Muscle of arm (tissue), 14 donors: ENCODE measurements at places on chromosomes 12 and 14.

- DNase-seq: no peak
Observed at GRCh38 chr14:80988735-80989429, 33.5 kb downstream of the TSHR start.

DNA sequence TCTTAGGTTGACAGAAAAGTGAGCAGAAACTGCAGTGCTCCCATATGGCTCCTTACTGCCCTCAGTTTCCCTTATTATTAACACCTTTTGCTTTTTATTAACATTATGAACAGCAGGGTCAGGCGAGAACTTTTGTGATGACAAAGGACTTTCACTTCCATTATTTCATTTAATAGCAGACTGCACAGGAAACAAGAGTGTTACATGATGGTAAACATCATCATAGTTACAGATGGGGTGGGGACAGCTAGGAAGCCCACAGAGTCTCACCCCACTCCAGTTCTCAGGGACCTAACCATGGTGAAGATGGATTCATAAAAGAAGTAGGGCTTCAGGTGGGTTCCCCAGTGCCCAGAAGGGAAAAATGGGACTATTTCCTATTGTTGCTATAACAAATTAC is 110.1 kb upstream of the PELI2 start:
- DNase-seq: no peak

DNA sequence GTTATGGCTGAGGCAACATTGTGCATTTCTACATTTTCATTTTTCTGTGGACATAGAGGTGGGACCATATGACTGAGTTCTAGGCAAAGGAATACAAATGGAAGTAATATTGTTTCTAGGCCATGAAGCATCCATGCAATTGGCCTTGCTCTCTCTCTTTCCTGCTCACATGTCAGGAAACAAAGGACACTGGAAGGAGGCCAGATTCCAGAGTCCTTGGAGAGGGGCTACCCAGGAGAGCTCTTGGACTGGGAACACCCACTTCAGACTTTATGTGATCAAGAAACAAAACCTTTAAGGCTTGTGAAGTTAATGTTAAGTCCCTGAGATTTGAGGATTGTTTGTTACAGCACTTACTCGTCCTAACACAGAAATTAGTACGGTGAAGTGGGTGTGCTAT is 32.8 kb downstream of the PDZRN4 start:
- no peak for DNase-seq

- DNase-seq: peak; percentile 49
Observed at GRCh38 chr12:127822809-127823411, 444.1 kb upstream of the TMEM132C start.

- DNase-seq: no peak
Observed at GRCh38 chr12:102349079-102349478, 131.3 kb downstream of the IGF1 start.

- DNase-seq: no peak
Observed at GRCh38 chr14:23433457-23433856, 2.0 kb downstream of the MYH7 start.

GRCh38 chr12:130357241-130357640 is 19.6 kb downstream of the PIWIL1 start:
- no peak for DNase-seq

- DNase-seq: no peak
Observed at GRCh38 chr12:113796852-113797534, 169.1 kb downstream of the RBM19 start.

DNA sequence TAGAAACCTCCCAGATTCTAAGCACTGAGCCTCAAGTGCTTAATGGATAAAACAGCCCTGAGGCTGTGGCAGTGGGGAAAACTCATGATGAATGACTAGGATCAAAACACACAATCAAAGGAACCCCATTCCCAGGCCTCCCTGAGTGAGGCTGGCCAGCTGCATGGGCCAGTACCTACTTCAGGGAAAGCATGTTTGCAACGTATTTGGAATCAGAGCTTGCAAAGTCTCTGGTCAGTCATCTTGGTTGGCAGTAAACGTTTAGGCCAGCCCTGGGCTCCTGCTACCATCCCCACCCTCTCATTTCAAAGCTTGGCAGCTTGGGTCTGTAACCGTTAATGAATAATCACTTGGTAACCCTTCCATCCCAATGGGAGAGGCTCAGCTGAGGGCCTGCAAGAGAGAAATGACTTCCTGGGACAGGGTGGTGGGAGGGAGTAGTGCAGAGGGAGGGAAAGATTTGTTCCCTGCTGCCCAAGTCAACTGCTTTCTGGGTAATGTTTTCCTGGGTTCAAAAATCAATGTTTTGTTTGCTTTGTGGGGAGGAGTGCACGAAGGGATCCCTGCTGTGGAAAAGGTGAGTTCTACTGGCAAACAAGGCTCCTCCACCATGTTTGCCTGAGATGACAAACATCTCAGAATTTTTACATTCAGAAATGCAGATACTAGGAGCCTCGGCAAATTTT is 2.0 kb upstream of the RNASE8 start:
- peak; percentile 21 for DNase-seq

DNA sequence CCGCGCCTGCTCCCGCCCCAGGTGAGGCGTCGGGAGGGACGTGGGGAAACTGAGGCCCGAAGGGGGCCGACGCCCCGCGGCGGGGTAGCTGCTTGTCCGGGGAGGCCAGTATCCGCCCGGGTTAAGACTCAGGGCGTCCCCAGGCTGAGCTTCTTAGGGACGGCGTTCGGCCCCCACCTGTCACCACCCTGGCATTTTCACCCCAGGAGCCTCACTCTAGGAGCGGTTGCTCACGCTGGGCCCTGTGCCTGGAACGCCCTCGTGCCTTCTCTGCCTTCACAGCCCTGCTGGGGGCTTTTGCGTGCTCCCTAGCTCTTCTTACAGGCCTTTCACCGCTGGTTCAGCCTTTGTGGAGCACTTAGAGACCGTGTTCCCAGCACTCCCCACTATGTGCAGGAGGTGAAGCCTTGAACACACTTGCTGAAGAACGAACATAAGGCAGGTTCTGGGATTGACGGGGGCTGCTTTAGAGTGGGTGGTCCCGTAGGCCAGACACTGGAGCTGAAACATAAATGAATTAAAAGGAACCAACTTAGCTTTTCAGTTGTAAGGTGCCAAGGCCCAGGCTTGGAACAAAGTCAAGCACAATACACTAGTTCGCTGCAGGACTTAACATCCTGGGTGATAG is 601 bp downstream of the ZNF839 start:
- DNase-seq: peak; percentile 52

DNA sequence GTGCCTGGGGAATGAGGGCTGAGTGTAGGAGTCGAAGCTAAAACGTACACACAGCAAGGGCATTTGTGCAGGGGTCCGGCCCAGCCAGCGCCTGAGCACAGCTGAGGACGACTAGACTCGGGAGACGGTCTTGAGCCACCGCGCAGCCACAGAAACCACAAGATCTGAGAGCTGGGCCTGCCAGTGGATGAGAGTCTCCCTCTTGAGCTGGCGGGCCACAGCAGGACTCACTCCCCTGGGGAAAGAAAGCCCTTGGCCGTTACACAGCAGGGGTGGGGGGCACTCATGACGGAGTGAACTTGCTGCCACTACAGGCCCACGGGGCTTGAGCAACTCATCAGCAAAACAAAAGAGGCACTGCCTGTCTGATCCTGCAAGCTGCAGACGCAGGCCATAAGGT is 23.0 kb downstream of the STX2 start:
- no peak for DNase-seq

DNA sequence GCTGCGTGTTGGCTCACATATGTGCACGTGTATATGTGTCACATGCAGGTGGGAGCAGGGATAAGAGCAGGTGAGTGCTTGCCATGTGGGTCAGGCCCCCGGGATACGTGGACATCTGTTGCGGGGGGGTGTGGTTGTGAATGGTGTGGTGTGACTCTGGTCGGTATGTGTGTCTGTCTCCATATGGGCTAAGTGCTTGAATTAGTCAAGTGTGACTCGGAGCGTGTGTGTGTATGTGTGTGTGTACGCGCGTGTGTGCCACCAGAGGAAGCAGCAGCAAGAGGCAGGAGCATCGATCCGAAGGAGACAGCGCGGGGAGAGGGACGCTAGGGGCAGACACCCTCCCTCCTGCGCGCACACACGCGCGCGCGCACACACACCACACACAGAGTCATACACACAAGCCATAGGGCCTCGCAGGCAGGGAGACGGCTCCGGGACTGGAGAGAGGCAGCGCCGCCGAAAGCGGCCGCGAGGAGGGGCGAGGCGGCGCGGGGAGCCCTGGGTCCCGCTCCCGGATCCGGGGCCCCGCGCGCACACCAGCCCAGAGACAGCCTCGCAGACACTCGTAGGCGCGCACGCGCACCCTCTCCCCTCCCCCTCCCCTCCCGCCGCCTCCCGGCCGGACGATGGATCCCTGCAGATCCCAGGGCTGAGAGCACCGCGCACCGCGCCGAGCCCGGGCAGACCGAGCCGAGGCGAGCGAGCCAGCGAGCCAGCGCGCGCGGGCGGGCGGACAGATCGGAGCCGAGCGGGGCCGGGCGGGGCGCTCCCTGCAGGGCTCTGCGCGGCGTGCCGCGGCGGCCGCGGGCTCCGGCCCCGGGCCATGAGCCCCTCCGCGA is at the start of gene ASIC1:
Gene ASIC1 (plus strand): TSS at position 597 of the 842 bp plus-strand sequence. CDS start 1,171 bp downstream, outside the sequence.
- DNase-seq: peak; percentile 75

DNA sequence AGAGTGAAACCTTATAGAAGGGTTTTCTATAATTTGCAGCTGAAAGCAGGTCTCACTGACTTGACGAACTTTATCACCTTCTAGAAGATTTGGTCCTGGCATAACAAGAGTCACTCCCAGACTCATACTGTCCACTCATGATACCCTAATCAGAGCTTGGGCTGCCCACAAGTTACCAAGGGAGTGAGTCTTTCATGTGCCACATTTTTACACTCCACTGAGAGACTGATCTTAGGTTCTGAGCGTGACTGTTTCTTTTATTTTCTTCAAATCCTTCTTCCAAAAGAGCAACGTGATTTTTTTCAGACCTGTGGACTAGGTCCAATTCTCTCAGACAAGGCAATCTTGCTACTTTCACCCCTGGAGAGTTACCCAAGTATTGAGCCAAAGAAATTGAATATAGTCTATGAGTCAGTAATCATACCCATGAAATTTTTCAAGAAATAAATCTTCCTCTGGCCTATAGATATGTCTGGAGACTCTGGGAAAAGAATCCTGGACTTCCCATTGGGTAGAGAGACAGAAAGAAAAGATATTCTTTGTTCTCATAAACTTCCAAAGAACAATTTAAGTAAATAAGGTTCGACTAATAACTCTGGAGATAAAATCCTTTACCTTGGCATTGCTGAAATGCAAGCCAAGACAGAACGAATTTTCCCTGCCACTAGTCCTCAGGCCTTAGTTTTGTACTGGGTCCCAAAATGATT is 26.9 kb downstream of the SIX1 start:
- peak; percentile 71 for DNase-seq

- DNase-seq: no peak
Observed at GRCh38 chr12:22798116-22798515, 173.1 kb downstream of the ETNK1 start.

DNA sequence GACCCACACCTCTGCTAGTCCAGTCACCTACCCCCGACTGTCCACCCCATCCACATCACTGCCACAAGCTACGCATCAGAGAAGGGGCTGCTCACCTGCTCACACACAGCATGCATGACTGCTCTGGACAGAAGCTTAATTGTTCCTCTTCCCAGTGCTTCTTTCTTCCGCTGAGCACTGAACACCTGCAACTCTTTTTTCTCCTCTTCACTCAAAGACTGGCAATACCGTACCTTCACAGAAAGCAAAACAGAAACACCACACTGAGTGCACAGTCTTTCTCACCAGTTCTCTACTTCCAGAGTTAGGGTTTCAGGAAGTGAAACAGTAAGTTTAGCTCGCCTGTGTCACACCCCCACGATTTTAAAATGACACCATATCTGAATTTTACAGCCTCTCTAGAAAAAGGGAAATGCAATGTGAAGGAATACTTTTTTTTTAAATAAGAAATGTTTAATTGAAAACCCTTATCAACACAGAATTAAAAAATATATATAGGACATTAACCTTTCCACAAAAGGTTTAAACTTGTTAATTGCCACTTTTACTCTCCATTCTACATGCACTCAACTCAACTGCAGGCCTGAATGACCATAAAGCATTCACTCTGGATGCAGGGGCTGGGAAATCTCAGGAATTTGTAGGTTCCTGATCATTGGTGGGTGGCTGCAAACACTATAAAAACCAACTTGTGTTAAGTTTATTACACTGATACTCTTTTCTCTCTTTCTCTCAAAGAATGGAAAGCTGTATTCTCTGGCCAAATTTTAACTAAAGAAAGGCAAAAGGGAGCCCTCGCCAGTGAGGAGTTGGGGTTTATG is 120.0 kb downstream of the PRICKLE1 start:
- no peak for DNase-seq

DNA sequence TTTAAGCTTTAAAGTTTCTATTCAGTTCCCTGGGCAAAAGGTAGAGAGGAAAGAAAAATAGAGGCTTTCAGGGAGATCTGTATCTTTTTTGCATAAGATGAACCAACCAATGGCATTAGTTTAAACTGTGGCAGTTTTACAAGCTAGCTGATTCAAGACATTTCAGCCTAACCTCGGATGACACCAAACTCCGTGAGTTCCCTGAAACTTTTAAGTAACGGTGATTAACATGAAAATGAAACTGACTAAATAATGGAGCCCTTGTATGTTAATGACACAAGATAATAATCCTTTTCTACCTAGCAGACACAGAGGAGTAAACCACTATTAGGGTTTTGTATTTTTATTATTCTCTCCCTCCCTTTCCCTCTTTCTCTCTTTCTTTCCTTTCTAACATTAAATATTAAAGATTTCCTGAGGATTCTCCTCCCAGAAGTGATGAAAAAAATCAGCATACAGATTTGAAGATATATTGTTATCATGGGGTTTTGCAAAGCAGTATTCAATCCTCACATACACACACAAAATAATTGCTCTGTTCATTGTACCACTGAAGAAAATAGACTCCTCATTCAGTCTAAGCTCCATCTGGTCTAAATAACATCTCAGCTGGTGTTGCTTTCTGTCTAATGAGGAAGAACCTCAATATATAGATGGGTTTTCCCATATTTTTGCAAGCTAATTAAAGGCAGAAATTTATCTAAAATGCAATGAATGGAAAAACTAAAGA is 483.8 kb downstream of the NOVA1 start:
- no peak for DNase-seq
